ENCODE measurements at places on chromosomes 1 and 21. TPM values are rescaled to one million over a fixed set of nuclear protein-coding genes. Genes with fewer than 3 reads are reported as not detected.

Gene KIRREL1
- 10.0 TPM for total RNA-seq

DNA sequence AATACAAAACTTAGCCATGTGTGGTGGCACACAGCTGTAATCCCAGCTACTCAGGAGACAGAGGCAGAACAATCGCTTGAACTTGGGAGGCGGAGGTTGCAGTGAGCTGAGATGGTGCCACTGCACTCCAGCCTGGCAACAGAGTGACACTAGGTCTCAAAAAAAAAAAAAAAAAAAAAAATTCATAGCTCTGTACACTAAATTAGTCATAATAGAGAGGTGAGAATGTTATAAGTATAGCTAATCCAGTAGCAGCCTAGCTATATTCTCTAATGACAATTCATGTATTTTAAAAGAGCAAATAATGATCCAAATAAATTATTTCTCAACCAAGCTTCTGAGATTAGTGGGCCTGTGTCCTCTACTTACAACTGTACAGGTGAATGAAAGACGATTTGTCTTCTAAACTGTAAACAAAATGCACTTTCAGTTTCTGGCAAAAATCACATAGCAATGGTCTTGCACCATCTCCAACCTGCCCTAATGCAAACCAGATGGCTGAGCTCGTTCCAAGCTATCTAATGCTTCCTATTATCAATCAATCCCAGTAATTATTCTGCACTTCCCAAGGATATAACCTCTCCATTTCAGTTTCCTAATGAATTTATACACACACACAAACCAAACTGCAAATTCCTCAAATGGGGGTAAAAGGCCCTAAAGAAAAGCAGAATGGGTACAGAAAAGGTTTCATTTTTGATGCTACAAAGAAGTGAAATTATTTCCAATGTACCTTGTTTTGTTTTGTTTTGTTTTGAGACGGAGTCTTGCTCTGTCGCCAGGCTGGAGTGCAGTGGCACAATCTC lies 56.5 kb downstream of the GATAD2B start:
- no peak for DNase-seq

DNA sequence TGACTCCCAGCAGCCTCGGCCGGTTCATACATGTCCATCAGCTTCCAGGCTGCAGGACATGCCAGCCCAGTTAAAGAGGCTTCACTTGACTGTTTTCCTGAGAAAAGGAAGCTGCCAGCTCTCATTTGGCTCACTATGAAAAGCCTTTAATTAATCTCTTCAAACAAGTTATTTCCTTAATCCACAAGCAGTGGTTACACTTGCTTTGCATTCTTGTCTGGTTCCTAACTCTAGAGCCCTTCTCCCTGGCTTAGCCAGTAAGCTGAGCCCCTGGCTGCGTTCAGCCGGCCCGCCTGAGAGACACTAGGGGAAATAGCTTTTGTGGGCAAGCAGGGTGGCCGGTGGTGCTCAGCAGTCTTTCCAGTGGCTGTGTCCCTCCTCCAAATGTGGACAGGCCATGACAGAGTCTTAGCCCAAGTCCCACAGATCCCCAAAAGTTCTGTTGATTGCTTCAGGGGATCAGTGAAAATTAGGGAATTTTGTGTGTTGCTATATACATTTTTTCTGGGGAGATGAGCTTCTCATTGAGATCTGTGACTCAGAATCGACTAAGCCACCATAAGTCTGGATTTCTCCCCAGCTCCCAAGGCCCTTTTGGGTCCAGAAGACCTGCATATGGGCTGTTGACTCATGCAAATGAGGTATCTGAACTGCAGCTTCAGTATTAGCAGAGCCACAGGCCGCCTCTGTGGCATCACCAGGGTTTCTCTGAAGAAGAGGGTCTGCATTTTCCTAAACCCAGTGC lies 10.1 kb downstream of the ATF3 start:
- no peak for DNase-seq

DNA sequence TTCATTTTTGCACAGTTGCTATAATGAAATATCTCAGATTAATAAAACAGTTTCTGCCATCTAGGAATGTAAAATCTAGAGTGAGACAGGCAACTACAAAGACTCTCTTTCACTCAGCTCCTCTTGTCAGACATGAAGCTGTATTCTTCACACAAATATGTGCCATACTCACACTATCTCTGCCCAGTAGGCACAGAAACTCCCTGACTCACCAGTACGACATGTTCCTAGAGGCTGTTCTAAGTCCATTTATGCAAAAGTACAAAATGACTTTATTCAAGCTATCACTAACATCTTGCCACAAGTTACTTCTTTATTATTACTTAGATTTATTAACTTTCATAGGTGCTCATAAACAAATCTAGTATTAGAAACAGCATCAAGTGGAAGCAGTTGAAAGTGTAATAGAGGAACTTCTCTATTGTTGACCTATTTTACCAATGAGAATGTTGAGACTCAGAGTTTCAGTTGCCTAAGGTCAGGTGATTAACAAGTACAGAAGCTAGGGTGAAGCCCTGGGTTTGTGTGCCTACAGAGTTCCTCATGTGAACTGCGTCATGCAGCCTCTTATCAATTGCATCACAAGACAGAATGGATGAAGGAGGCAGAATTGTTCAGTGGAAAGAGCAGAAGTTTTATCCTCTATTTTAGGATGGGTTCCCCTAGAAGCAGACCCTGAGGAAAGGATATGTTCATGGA lies 98.9 kb downstream of the RGS2 start:
- no peak for DNase-seq

DNA sequence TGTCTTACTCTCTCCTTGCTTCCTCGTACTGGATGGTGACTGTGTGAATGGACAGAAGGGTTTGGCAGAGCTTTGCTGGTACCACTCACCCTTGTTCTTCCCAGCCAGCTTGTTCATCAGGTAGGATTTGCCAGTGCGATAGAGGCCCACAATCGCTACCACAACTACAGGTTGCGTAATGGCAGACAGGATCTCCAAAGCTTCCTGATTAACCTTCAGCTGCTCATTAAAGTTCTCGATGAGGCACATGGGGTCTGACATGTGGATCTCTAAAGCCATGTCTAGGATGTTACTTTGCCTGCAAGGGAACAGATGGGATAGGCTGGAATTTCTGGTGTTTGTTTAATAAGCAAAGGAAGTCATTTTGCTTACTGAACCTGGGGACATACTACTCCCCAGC lies 3.4 kb downstream of the GBP5 start:
- no peak for DNase-seq
